NCI-H526 (cell line): ENCODE measurements at places on chromosomes 4 and X.
A peak's percentile ranks its signal among the peaks of the same experiment; 100 is the strongest.

- no peak for DNase-seq
Observed at GRCh38 chrX:26586570-26586969, 370.6 kb downstream of the MAGEB5 start.

DNA sequence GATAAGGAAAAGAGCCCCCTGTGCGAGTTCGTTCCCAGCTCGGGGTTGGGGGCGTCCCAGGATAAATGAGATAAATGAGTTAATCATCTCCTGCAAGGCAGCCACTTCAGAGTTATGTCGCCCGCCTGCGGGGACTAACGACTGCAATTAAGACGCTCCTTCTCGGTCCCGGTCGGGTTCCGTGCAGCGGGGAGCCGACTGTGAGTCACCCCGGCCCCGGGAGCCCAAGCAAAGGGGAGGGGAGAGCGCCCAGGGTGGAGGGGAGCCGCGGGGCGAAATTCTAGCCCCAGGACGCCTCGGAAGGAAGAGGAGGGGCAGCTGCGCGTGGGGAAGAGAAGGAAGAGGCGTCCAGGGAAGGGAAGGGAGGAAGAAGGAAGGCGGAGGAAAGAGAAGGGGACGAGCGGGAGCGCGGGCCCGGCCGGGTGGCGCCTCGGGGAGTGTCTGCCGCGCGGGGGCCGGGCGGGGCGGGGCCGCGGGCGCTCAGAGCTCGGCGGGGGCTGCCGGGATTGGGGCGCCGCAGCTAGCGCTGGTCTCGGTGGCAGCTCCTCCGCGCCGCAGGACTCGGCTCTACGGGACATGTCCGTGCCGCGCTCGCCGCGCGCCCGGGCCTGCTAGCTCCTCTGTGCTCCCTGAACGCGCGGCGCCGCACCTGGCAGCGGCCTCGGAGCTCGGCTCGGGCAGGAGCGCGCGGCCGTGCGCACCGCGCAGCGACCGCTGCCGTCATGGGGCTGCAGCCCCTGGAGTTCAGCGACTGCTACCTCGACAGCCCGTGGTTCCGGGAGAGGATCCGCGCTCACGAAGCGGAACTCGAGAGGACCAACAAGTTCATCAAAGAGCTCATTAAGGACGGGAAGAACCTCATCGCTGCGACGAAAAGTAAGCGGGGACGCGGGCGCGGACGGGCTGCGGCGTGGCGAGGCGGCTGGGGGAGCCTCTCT lies at the start of gene ARHGAP10:
ARHGAP10 (plus strand) TSS at position 509 of the 938 bp plus-strand sequence; CDS start at position 723, 214 bp downstream.
- DNase-seq, result peak; percentile 71

GRCh38 chr4:15836362-15836761 lies 58.2 kb downstream of the CD38 start:
- DNase-seq, result no peak

DNA sequence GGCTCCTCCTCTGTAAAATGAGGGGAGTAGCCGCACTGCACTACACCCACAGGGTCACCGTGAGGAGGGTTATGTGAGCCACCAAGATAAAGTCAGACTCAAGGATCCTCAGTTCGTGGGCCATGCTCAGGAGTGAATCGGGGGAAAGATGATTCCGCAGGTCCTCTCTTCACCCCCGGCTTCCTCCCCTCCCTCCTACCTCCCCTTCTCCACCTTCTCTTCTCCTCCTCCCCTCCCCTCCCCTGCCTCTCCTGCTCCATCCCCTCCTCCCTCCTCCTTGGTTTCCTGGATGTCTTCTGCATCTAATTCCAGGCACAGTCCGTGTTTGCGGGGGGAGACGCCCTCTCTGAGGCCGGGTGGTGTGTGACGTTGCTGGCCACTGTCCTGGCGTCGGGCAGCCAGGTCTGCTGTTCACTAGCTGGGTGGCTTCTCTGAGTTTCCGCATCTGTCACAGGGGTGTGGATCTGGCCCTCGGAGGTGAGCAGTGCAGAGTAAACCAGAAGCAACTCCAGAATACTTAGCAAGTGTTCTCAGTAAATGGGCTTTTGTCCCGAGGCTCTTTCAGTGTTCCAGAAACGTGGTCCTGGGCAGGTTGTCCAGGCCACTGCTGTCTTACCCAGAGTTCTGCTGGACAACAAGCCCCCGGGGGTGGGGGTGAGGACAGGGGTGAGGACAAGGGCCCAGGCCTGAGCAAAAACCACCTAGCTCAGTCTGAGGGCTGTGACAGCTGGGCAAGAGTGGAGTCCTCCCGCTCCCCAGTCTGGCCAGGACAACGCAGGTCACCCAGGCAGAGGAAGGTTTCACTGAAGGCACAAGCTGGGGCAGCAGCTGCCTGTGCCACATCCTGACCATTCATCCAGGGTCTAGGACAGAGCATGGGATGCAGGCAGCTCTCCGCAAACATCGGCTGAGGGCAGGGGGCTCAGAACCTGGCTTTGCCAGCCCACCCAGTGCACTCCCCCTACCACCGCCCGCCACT lies 92.4 kb downstream of the PPP2R2C start:
- DNase-seq, result no peak

DNA sequence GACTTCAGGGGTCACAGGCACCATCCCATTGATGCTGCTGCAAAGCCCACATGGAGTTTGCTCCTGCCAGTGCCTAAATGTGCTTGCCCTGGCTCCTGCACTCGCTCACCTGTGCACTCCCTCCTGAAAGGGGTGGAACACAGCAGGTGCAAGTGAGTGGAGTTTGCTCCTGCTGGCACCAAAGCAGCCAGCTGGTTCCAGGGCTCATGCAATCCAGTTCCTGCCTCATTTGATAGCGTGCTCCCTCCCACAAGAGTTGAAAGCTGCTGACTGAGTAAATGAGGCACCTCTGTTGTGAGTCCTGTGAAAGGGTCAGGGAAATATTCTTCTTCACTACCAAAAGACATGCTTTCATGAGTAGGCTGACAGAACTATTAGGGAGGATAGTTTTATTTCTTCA lies 30.5 kb downstream of the CXCL8 start:
- no peak for DNase-seq

- DNase-seq, result no peak
Observed at GRCh38 chr4:168757500-168757899, 252.6 kb downstream of the CBR4 start.

DNA sequence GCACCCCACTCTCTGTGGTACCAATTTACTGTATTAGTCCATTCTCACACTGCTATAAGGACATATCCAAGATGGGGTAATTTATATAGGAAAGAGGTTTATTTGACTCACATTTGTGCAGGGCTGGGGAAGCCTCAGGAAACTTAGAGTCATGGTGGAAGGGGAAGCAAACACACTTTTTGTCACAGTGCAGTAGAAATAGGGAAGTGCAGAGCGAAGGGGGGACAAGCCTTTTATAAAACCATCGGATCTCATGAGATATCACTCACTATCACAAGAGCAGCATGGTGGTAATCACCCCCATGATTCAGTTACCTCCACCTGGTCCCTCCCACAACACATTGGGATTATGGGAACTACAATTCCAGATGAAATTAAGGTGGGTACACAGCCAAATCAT lies 766.9 kb upstream of the PCDH10 start:
- DNase-seq, result no peak

GRCh38 chrX:13085526-13085925 lies 41.1 kb upstream of the FAM9C start:
- DNase-seq, result no peak

DNA sequence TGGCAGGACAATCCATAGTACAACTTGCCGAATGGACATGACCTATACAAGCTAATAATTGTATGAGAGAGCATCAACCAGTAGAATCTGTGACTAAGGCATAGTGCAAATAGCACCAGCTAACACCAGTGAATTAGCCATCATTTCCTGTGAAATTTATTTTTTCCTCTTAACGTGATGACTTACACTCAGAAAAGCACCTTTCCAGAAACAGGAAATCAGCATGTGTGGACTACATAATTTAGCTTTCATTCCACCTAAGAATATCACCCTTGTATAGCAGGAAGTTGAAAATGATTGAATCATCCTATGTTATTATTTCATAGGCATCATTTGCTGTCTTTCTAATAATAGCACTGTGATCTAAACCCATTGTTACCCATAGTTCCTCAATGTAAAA lies 1393.4 kb upstream of the PCDH7 start:
- DNase-seq, result no peak

GRCh38 chr4:174540175-174540574 lies 17.9 kb upstream of the HPGD start:
- no peak for DNase-seq

DNA sequence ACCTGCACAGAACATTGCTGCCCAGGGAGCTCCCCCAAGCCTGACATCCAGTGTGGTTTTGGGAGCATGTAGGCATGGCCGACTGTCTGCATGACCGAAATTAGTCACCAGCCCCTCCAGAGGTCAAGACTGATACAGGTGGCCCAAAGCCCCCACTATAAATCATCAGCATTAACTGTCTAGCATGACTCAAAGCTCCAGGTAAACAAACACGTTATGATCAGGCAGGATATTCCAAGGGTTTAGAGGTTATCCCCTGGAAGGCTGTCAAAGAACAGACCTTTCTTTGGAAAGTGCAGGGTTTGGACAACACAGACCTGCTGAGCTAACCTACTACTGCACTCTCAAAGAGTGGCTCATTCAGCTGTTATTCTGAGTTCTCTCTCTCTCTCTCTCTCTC lies 2.1 kb upstream of the FAM9A start:
- no peak for DNase-seq

DNA sequence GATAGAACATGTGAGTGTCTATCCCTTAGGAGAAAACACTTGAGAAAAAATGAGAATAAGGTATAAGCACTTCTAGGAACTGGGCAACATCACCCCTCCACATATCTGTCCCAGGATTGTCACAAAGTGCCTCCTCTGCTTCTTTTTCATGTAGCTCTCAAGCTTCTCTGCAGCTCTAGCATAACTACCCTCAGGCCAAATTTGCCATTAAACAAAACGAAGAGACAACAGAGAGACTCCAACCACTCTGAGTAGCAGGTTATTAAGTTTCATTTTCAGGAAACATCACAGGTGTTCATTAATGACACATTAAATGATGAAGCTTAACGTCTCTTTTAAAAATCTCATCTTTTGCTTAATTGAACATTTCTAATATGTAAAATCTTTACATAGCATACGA lies 580.0 kb downstream of the GALNTL6 start:
- no peak for DNase-seq

GRCh38 chr4:89664521-89664920 lies 172.4 kb downstream of the SNCA start:
- DNase-seq, result no peak

DNA sequence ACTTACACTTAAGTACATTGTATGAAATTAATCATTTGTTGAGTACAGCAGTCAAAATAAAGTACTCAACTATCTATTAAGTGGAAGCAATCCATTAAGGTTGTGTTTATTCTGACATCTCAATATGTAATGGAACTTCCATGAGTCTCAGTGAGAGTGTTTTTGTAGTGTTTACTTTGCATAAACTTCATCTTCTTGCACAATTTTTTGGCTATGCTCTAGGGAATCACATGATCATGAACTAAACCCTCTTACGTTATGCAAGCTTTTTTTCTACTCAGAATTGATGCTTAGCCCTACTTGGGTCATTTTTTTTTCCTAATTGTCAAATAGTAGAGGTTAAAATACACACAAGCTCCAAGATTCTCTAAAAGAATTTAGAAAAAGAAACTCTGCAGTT lies 21.1 kb upstream of the PIGA start:
- no peak for DNase-seq

GRCh38 chrX:29257521-29257920 lies 670.3 kb downstream of the IL1RAPL1 start:
- no peak for DNase-seq

DNA sequence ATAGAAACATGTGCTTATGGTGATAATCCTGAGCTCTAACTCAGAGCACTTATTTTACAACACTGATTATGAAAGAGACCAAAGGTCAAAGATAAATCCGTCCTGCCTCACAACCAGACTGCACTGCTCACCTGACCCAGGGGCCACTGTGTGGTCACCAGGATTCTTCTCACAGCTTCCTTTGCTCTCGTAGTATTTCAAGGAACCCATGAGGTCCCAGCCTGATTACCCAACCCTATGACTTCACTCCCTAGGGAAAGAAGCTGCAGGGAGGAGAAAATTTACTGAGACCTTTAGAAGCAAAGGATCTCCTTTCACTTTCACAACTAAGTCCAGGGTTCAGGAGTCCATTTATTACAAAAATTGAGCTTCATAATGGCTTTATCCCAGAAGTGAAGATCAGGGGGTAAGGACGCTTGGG lies 9.6 kb downstream of the SLC25A5 start:
- no peak for DNase-seq

GRCh38 chr4:15809058-15809457 lies 30.9 kb downstream of the CD38 start:
- no peak for DNase-seq

- DNase-seq, result no peak
Observed at GRCh38 chr4:33467291-33467690, 2747.1 kb downstream of the PCDH7 start.

GRCh38 chr4:25773358-25773757 lies 89.4 kb downstream of the SEL1L3 start:
- DNase-seq, result no peak

DNA sequence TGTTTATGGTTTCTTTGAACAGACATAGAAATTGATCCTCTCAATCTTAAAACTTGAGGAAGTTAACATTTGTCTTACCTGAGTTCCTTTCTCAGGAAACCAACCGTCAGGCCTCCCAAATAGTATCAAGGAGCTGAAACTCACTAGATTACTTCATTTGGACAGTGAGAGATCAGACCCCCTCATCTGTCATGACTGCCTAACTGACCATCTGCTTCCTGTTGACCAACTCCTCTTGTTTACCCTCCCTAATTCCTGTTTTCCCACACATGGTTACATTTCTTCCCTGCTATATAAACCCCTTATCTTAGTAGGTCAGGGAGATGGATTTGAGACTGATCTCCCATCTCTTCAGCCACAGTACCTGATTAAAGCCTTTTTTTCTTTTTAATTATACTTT lies 46.2 kb upstream of the NMU start:
- no peak for DNase-seq

- DNase-seq, result no peak
Observed at GRCh38 chrX:135431886-135432285, 10.1 kb downstream of the SMIM10L2A start.

- DNase-seq, result no peak
Observed at GRCh38 chrX:48156014-48156413, 25.6 kb downstream of the SPACA5B start.

DNA sequence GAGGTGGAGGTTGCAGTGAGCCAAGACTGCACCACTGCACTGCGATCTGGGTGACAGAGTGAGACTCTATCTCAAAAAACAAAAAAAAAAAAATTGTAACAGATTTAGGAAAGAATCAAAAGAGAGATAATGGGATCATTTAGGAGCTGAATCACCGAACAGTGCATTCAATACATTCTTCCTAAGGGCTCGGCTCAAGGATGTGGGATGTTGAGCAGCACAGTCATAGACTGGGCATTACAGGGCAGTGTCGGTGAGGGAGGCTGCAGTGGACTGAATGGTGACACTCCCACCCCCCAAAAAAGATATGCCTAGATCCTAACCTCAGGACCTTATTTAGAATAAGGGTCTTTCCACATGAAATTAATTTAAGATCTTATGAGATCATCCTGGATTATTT lies 70.0 kb downstream of the EVC2 start:
- DNase-seq, result no peak

GRCh38 chr4:113355550-113356371 lies 306.3 kb downstream of the ANK2 start:
- no peak for DNase-seq
